ENCODE measurements at places on chromosomes 4 and X. TPM values are rescaled to one million over a fixed set of nuclear protein-coding genes. Genes with fewer than 3 reads are reported as not detected.
A peak's percentile ranks its signal among the peaks of the same experiment; 100 is the strongest.

DNA sequence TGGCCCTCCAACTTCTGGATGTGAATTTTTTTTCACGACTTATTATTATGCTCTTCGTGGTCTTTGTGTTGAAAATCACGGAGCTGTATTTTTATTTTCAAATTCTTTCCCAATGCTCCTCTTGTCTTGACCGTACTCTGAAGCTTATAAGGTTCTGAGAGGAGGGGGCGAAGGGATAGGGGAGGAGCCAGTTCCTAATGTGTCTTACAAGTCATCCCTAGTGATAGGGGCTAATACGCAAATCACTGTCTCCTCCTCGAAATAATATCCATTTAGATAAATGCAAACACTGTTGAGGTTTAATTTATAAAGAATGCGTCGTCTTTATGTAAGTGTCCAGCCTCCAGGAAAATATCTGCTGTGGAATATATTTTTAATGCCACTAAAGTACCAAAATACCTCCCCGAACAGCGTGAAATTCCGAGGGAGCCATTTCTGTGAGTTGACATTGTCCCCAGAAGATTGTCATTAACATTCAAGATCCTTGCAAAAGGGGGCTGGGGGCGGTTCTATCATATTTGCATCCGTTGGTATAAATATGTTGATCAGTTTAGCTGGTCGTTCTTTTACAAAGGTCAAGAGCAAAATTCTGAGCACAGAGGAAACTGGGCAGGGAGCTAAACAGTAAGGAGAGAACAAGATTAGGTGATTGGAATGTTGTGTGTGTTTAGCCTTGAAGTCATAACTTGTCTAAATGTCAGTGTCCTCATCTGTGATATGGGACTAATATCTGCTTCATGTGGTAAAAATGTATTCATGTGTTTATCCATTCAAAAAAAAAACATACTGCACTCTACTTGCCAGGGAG lies 3.7 kb upstream of the FAT1 start:
- no peak for DNase-seq

- DNase-seq: no peak
Measured at GRCh38 chrX:43581888-43582539, 74.1 kb upstream of the MAOA start.

- DNase-seq: peak; percentile 60
Measured at GRCh38 chr4:10577018-10577417, 107.5 kb downstream of the CLNK start.

GRCh38 chrX:19647731-19648588 lies 132.7 kb upstream of the MAP3K15 start:
- no peak for DNase-seq

GRCh38 chr4:47068986-47069385 lies 37.6 kb downstream of the GABRB1 start:
- no peak for DNase-seq

GRCh38 chr4:8831221-8832112 lies 40.2 kb downstream of the HMX1 start:
- DNase-seq: no peak

- no peak for DNase-seq
Measured at GRCh38 chr4:81650606-81651242, 179.0 kb upstream of the RASGEF1B start.

DNA sequence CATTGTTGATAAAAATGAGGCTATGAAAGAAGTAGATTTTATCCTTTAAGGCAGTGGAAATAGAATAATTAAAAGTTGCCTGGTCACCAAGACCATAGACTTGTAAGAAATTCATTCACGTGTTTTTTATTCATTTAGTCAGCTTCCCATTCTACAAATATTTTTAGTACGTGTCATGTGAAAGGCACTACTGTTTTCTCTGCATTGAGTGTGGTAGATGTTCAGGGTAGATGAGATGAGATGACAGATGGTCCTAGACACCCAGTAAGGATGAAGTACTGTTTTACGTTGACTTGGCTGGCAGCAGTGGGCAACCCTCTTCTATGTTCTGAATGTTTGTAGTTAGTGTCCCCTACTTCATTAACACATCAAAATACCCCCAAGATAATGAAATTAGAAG lies 228.1 kb downstream of the ARHGAP24 start:
- no peak for DNase-seq

DNA sequence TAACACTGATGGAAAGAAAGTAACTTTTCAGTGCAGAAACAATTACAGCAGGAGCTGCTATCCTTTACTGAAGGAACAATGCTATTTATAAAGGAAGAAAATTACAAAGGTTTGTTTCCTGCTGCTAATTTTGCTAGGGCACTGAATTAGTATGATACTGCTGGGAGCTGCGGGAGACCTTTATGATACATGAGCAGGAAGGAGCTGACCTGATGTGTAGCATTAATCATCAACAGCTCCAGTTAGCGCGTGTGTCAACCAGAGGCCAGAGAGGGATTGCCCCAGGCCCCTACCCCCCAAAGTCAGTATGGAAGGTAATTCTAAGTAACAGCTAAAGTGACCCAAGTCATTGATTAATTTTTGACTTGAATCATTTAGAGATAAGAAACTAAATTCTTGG lies 728.9 kb downstream of the PCDH18 start:
- no peak for DNase-seq

GRCh38 chr4:8641931-8642650 lies 49.5 kb downstream of the CPZ start:
- no peak for DNase-seq

GRCh38 chr4:22510750-22511149 lies 5.1 kb downstream of the ADGRA3 start:
- DNase-seq: no peak

- DNase-seq: no peak
Measured at GRCh38 chr4:101862595-101862994, 72.1 kb downstream of the BANK1 start.

DNA sequence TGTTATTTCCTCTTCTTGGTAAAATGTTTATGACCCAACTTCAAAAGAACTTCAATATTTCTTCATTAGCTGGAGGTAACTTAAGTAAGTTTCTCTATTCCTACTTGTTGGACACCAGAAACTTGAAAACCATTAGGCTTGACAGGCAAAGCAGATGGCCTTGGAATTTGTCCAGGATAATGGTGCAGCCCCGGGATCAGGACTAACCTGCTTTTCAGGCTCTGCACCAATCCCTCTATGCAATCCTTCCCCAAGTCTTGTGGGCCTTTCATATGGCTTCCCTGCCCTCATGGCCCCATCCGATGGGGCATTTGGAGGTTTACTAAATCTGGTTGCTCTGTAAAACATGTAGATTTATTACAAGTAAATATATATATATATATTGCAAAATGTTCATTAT lies 68.5 kb downstream of the SPINK2 start:
- no peak for DNase-seq

GRCh38 chr4:185830263-185830994 lies 18.4 kb upstream of the SORBS2 start:
- peak; percentile 5 for DNase-seq

GRCh38 chr4:10108818-10109783 lies 7.5 kb downstream of the WDR1 start:
- peak; percentile 59 for DNase-seq

GRCh38 chrX:40524423-40524822 lies 56.3 kb upstream of the ATP6AP2 start:
- DNase-seq: no peak

The GCNA gene
- total RNA-seq: 3.3 TPM

The IL3RA gene
- 3.4 TPM for total RNA-seq

The ZMAT1 gene
- 0.57 TPM for total RNA-seq

The PGAM4 gene
- total RNA-seq: 0.79 TPM

All from activated CD4-positive, alpha-beta T cell treated with anti-CD3 and anti-CD28 coated beads, Interleukin-2, amount 10 ng/mL, durations not matched to agents 24 days and 14 days (primary cell).